MG63 (cell line): ENCODE measurements at places on chromosomes 6 and 20.

DNA sequence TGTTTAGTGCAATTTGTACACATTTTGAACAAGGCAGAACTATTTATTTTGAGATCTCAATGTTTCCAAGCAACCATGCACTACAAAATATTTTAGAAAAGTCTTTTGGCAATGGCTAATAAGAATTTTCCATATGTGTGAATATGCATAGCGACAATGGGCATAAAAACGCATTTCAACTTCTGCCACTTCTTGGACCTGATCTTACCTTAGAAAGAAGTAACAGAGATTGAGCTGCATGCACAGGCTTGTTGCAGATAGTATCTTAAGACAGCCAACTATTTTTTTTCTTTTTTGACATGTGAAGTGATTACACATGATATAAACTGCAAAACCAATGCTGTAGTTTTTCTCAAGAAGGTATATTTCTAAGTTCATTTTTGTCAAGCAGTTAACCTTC is 210.4 kb upstream of the PHACTR1 start:
- no peak for DNase-seq

- no peak for DNase-seq
Observed at GRCh38 chr6:161401587-161402309, 127.9 kb upstream of the AGPAT4 start.

DNA sequence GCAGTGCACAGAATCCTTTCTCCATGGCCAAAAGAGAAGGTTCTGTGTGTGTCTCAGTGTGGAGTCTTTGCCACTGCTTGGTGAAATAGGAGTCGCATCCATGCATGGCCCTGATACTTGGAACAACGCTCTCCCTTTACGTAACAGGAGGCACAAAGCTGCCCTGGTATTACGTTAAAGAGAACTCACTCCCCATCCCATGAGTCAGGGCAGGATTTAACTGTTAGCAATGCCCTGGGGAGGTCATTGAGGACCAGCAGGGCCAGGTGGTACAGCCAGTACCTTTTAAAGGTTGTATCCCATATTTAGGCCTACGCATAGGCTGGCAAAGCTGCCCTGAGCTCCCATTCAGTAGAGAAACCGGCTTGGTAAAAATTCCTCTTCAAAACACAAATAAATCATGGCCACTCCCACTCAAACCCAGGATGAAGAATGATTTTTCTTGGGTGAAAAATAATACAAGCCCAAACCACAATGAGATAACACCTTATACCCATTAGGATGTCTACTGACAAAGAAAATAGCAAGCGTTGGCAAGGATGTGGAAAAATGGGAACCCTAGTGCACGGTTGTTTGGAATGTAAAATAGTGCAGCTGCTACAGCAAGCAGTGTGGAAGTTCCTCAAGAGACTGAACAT is 37.1 kb downstream of the MYLK4 start:
- DNase-seq: no peak

DNA sequence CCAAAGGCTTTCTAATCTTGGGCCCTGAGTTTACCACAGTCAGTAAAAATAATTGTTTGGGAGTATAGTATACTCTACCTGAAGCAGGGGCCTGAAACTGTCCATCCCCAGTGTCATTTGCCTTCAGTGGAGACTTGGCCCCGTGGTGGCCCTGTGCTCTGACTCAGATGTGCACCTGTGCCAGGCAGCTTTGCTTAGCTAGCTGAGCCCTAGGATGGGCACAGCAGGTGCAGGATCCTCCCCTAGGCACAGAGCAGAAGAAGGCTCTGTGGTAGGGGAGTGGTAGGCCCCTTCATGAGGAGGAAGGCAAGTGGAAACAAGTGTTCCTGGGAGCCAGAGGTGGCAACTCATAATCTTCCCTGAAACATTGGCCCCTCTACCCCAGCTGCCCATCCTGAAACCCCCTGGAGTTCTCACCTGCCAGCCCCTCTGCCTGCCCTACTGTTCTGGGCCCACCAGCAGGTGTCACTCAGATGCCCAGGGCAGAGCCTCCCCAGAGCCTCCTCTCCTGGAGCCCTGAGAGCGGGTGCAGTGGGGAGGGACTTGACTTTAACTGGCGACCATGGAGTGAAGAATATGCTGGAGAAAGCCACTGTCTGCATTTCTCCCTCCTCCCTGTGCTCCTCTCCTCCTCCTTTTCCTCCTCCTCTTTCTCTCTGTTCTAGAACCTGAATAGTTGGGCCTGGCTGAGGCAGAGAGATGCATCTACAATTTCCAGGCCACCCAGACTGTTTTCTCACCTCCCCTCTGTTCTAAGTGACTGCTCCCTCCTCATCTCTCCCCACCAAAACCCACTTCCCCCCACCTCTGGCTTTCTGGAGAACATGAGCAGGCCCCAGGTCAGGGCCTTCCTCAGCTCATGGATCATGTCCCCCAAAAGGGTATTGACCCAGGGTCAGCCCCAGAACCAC is 2.9 kb downstream of the CPNE5 start:
- no peak for DNase-seq

- peak; percentile 57 for DNase-seq
Observed at GRCh38 chr20:44361021-44361420, 5.5 kb downstream of the HNF4A start.

DNA sequence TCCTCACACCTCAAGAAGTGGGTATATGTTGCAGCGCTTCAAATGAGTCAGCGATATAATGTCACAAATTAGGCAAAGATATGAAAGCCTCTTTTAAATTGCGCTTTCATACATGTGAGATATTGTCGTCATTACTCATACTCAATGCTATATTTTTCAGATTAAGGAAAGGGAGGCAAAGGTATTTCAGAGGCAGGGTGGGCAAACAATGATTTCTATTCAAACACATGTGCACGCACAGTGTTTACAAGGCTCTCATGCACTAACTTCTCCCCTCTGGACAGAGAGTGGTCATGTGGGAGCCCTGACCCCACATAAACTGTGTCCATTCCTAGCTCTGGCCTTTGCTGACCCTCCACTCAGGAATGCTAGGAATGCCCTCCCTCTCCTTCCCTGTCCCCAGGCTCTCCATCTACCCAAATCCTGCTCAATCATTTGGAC is 112.1 kb upstream of the TMEM170B start:
- DNase-seq: peak; percentile 41

DNA sequence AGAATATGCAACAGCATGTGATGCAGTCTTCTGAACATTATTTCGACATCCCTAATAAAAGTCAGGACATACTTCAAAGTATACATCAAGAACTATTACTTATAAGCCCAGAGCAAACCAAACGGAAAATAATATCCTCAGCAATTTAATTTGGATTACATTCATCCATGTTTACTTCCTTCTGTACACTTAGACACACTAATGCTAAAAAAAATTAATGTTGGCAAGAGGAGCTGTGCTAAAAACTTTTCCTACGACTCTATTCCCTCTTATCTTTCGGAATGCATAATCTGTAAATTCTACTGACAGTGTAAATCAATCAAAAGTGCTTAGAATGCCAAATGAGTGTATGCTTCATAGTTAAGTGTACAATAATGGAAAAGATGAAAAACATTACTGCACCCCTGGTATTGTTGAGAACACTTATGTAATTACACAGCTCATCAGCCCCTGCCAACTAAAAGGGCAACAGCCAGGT is 301.2 kb upstream of the HSF2 start:
- no peak for DNase-seq

DNA sequence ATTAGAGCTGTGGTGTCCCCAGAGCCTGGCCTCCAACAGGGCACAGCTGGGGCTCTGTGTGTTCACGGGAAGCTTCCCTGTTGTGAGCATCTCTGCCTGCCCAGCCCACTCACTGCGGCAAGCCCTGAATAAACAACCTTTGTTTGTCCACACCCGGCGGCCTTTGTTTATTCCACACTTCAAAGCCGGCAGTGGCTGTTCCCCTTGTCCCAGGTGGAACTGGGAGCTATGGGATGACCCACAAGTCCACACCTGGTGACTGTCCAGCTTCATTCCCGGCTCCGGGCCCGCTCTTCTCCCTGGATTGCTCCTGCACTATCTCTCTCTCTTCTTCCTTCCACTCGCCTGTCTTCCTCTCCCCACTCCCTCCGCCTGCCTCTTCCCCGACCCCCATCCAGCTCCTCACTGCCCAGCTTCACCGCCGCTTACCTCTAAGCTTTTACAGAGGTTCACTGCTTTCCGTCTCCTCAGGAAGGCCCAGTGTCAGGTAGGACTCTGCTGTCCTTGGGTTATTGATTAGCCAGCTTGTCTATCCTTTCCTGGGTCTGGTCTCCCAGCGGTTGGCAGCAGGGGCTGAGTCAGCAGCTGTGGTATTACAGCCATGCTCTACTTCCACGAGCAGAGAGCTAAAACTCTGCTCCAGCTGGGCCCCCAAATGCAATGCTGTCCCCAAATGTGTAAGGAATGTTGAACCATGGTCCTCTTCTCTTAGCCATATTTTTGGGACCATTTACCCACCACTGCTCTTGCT is 17.8 kb downstream of the DACT2 start:
- DNase-seq: no peak

GRCh38 chr6:63565727-63566596 is 6.3 kb upstream of the LOC128125822 start:
- DNase-seq: no peak
